ENCODE measurements at places on chromosomes 6 and 20.
A peak's percentile ranks its signal among the peaks of the same experiment; 100 is the strongest.

- peak; percentile 85 for DNase-seq
Observed at GRCh38 chr20:47544240-47544639, 42.6 kb downstream of the NCOA3 start.

DNA sequence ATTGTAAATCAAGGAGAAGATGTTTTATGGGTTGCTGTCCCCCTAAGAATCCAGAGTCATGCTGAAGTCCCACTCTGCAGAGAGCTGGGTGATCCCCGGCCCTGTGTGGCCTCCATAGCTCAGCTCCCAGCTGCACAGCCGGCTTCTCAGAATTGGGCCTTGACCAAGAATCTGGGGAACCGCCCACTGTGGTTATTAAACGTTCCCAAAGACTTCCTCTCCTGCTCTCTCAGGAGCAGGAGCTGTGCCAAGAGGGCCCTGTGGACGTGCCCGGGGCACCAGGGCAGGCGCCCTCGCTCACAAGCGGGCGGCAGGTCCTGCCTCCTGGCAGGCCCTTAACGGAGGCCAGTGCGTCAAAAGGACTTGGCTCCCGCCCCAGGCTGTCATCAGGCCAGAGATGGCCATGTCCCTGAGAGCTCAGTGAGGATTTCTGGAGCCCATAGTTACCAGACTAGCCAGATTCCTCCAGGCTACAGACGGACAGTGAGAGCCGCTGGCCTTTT, 30.4 kb downstream of the ZC3H12D start:
- DNase-seq, result peak; percentile 86

DNA sequence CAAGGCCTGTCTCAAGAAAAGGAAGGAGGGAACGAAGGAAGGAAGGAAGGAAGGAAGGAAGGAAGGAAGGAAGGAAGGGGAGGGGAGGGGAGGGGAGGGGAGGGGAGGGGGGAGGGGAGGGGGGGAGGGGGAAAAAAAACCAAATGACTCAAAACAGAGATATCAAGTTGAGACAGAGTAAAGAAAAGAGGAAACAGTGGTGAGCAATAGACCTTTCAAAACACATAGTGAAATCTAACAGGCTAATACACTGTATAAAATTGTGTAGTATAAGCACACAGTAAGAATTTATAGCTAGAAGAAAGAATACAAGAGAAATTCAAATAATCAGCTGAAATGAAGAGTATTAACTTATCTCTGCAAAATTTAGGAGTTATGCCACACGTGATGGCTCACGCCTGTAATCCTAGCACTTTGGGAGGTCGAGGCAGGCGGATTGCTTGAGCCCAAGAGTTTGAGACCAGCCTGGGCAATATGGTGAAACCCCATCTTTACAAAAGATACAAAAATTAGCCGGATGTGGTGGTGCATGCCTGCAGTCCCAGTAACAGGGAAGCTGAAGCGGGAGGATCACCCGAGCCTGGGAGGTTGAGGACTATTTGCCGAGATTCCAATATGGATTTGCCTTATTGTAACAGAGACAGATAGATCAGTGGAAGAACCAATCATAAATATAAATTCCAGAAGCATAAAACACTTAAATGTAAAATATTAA, 123.2 kb downstream of the PRND start:
- no peak for DNase-seq

- DNase-seq, result no peak
Observed at GRCh38 chr6:169235286-169235685, 18.4 kb downstream of the THBS2 start.

DNA sequence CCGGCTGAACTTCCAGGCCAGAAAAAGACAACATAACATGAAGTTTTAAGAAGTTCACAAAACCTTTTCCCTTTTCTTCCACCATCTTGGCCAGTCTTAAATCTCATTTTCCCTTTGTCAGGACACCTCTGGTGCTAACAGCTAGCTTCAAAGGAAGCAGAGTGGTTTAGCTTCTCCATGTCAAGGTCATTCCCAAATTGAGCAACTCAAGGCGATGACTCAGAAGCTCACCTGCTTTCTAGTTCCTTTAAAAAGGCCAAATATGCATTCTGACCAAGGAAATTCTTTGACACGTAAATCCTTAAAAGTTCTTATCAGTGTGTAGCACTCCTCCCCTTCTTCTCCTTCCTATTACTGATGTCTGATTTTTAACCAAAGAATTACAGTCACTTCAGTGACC, 69.6 kb upstream of the VGLL2 start:
- DNase-seq, result no peak

DNA sequence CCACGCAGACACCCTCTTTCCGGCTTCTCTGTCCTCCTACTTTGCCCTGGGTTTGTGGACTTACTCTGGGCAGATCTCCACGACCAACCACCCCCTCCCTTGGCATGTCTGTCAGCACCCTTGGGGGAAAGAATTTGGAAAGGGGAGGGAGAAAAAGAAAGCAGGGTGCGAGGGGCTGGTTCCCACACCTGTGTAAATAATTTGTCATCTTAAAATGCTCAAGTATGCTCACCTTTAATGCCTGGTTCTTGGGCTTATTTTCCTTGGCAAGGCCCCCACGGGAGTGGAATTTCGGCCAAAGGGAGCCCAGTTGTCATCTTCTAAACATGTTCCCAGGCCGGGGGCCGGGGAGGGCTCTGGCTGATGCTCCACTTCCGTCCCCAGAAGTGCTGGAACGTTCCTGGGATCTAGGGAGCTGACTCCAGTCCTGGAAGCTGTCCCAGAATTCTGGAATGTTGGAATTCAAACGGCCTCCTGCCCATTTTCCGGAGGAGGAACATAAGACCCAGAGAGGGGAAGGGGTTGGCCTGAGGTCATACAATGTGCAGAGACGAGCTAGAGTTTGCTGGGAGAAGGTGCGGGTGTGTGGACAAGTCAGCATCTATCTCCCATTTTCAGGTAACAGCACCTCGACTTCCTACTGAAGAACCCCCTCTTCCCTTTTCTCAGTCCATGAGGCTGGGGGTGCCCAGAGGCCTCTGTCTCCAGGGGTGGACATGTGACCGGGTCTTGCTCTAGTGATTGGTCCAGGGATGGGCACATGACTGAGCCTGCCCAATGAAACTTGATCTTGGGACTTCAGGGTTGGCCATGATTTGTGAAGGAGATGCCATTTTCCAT, 122.3 kb downstream of the CEBPB start:
- peak; percentile 99 for DNase-seq

DNA sequence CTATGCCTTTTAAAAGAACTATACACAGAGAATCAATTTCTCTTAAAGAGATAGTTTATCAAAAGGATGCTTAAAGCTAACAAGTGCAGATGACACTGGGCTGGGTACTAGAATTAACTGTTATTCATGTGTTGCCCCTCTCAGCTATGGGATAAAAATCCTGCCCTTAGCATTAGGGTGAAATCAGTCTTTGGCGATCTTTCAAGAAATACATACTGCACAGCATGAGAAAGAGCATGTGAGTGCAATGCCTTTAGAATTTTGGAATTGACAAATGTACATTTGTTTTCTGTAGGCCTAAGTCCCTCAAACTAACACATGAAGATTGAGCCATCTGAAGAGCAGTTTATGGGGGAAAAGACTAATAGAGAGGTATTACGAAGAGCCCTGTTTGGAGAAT, 115.4 kb downstream of the ZFP64 start:
- peak; percentile 71 for DNase-seq

GRCh38 chr20:32941155-32941885, 62.9 kb downstream of the SUN5 start:
- DNase-seq, result no peak

GRCh38 chr20:25009218-25010145, 16.9 kb upstream of the APMAP start:
- DNase-seq, result peak; percentile 42

GRCh38 chr20:32957459-32957858, 46.8 kb downstream of the SUN5 start:
- no peak for DNase-seq

- no peak for DNase-seq
Observed at GRCh38 chr6:56388415-56388755, 141.0 kb upstream of the COL21A1 start.

GRCh38 chr20:10947726-10948125, 273.9 kb upstream of the JAG1 start:
- no peak for DNase-seq

GRCh38 chr6:166949528-166950442, 6.6 kb downstream of the RNASET2 start:
- DNase-seq, result no peak

DNA sequence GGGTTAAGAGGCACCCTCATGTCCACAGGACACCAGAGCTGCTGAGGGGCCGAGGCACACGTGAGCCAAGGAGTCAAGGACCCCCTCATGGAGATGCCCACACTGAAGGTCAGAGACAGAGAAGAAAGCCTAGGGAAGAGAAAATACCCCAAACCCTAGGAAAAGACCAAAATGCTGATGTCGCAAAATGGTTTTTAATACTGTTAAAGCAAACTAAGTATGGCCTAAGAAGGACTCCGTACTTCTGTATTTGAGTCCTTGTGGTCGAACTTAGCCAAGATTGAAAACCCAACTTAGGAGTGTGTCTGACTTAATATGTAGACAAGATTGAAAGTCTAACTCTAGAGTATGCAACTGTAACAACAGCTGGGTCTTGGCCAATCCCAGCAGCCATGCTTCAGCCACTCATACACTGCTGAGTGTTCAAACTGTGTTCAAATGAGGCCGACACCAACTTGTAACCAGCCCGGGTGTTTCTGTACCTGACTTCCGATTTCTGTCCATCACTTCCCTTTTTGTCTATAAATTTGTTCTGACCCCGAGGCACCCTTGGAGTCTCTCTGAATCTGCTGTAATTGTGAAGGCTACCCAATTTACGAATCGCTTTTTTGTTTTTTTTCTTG, 92.6 kb upstream of the AGPAT4 start:
- DNase-seq, result no peak

DNA sequence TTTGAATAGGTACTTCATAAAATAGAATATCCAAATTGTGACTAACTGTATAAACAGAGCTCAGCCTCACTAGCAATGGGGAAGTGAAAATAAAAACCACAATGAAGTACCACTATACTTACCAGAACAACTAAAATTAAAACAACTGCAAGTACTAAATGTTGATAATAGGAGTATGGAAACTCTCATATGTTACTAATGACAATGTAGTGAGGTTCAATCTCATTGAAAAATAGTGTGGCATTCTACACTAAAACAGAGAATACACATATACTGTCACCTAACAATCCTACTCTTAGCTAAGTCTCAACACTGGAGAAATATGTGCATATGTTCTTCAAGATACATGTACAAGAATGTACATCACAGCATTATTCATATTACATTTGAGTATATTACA, 132.0 kb upstream of the CARMIL1 start:
- no peak for DNase-seq

GRCh38 chr6:7100072-7100752, 7.5 kb upstream of the RREB1 start:
- DNase-seq, result no peak

DNA sequence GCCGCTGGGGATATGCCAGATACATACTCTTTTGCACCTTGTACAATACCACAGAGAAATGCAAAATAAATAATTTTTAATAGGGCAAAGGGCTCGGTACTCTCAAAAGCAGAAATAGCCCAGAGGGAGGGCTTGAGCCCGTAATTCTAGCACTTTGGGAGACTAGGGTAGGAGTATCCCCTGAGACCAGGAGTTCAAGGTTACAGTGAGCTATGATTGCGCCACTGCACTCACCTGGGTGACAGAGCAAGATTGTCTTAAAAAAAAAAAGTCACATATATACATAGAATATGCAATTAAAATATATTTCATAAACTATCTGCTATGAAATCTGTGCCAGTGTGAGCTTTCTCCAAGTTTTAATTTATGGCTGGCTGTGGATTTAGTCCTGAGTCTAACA, 818 bp upstream of the TRMT11 start:
- no peak for DNase-seq

- no peak for DNase-seq
Observed at GRCh38 chr6:33411632-33412005, 805 bp downstream of the PHF1 start.

DNA sequence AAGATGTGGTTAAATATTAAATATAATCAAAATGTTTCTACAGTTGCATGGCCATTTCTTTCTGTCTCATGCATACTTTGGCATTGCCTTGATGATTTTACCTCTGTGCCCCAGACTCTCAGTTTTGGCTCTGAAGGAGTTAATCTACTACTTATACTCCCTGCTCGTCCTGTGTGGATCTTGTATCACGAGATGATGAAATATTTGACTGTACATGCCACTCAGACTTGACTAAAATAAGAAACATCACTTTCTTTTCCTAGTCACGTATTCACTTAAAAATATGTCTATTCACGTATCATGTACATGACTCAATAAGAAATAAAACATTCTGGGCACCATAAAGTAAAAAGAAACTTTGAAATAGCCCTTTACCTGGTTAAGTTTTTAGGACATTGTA, 397.7 kb downstream of the RFPL4B start:
- DNase-seq, result peak; percentile 17

GRCh38 chr20:42100137-42100704, 482.0 kb upstream of the CHD6 start:
- no peak for DNase-seq

DNA sequence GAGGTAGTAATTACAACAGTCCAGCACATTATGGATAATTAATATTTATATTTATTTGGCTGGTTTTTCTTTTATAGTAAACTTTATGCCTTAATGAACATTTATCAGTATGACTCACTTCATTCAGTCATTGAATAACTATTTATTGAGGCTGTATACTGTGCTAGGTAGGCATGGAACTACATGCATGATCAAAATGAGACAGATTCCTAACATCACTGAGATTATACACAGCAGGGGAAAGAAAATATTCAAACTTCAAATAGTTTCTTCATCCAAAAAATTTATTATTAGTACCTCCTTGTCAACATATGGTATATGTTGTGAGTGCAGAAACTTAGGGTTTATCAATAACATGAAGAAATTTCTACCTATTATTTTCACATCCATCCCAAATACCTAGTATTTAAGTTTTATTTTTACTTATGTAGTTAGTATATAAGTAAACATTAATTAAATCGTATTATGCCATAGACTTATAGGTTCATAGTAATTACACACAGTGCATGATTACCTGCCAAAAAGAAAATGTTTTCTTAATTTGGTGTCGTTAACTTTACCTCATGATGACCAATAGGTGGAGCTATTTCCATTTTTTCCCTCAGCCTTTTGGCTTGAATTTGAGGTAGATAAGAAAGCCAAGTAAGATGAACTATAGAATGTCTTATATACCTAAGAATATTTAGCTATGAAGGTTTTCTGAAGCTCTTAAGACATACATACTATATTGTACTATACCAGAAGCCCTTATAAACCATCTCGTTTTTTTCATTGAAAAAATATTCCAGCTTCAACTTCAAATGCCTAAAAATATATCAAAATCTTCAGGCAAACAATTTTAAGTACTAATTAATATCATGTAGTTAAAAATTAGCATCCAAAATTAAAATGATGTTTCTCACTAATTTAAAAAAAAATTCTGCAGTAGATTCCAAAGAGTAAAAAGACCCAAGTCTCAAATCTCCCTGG, 12.5 kb upstream of the TMEM30A start:
- DNase-seq, result peak; percentile 69

- DNase-seq, result peak; percentile 92
Observed at GRCh38 chr6:15608396-15608795, 54.4 kb downstream of the DTNBP1 start.

GRCh38 chr20:11591965-11592364, 325.7 kb upstream of the BTBD3 start:
- DNase-seq, result no peak

- peak; percentile 92 for DNase-seq
Observed at GRCh38 chr6:12572896-12573827, 143.4 kb upstream of the PHACTR1 start.

- DNase-seq, result no peak
Observed at GRCh38 chr6:36273802-36274514, 4.1 kb downstream of the PNPLA1 start.

- DNase-seq, result peak; percentile 57
Observed at GRCh38 chr6:26743157-26743821, 83.7 kb upstream of the ZNF322 start.

All from fibroblast of skin of back (primary cell).